ENCODE measurements at places on chromosomes 4 and X.

GRCh38 chr4:37675587-37676290, 10.4 kb downstream of the RELL1 start:
- no peak for DNase-seq

GRCh38 chr4:176156656-176157055, 38.7 kb downstream of the SPATA4 start:
- no peak for DNase-seq

DNA sequence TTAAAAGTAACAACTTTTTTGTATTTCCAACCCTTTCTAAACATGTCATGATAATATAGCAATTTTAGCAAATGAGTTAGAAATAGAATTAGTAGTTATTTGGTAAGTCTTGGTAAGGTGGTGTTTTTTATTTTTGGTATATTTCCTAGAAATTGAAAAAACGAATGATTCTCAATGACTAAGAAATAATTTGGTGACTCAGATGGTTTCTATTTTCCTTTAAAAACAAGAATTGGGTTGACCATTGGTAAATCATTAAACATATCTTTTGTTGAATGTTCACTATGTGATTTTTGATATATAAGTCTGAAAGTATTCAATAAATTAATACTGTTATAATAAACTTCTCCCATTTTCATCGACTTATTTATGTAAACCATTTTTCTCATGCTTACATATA, 206.2 kb upstream of the BANK1 start:
- DNase-seq, result no peak

DNA sequence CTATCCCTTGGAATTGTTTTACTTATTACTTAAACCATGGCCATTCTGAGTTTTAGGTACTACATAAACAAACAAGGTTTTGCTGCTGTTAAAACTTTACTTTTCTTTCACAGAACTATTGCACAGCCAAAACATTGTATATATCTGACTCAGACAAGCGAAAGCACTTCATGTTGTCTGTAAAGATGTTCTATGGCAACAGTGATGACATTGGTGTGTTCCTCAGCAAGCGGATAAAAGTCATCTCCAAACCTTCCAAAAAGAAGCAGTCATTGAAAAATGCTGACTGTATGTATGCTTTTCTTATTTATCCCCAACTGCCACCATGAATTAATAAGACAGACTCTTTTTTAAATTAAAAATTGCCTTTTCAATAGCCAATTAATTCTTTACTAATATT, 69.8 kb downstream of the CCKAR start:
- DNase-seq, result no peak

DNA sequence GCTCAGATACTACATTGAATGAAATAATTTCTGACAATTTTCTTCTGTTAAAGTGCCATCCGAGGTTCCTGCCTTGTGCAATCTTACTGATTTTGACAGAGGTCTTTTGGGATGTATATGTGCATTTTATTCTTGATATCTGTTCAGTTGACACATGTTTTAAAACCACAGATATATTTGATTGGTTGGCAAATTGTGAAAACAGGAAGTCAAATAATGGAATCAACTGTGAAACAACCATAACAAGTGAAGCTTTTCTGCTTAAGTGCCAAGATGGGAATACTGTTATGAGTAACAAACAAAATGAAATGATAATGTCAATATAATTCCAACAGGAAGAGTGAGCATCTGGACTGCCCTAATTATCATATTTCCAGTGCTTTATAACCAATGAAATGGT, 84.9 kb upstream of the TET2 start:
- no peak for DNase-seq

DNA sequence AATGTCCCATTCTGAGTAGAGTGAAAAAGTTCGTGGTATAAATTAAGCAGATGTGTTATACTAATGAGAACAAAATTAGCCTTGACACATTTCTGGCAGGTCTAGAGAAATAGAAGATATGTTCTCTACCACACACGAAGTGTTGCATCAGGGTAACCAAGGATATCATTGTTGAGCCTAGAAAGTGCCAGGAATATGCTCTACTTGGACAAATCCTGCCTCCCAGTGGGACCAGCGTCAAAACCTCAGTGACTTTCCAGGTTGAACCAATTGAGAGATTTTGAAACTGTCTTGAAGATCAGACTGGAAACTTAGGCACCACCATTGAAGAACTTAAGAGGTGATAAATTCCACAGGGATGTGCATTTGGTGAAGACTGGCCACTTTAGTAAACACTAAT, 115.9 kb downstream of the HPGD start:
- no peak for DNase-seq

DNA sequence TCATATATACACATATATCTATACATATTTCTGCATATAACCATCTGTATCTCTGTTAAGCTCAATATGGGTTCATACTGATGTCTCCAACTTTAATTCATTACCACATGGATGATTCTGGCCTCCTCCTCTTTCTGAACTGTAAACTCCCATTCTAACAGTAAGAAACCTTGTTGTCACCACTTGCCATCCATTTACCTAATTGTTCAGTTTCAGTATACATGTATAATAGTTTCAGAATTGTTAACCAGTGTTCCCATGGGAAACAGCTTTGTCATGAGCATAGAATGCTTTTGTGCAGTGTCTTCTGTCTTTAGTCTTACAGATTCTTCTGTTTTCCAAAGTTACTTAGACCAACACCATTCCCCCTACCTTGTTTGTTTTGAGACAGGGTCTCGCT, 35.9 kb downstream of the SLC9A6 start:
- DNase-seq, result no peak

GRCh38 chr4:168551211-168551610, 54.4 kb downstream of the PALLD start:
- DNase-seq, result no peak

Measured in NCI-H2171 (cell line).